RWPE2 (cell line): ENCODE measurements at places on chromosomes 4 and X.

DNA sequence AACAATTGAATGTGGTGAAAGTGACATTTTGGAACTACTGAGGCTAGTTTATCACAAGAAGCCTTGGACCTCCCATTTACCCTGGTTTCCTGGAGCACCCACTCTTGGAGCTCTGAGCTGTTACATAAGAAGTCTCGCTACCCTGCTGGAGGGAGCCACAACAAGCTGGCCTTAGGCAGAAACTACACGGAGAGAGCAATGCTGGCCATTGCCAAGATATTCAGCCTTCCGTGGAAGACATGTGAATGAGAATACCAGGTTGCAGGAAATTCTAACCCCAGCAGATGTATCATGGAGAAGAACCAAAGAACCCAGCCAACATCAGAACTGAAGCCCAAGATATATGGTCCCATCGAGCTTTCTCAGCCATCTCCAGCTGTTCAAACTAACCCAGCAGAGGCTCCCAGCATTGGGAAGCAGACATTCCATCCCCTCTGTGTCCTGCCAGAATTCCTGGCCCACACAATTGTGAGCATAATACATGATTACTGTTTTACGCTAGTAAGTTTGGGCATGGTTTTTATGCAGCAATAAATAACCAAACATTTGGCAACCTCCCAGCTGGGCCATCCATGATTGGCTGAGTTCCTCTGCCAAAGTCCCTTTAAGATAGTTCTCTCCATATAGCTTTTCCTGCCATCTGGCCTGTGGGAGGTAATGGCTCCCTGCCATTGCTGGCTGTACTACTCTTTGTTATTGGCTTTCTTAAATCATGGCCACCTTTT is 17.9 kb upstream of the PDE5A start:
- no peak for DNase-seq

GRCh38 chrX:102580891-102581290 is 18.4 kb upstream of the ARMCX5 start:
- no peak for DNase-seq

DNA sequence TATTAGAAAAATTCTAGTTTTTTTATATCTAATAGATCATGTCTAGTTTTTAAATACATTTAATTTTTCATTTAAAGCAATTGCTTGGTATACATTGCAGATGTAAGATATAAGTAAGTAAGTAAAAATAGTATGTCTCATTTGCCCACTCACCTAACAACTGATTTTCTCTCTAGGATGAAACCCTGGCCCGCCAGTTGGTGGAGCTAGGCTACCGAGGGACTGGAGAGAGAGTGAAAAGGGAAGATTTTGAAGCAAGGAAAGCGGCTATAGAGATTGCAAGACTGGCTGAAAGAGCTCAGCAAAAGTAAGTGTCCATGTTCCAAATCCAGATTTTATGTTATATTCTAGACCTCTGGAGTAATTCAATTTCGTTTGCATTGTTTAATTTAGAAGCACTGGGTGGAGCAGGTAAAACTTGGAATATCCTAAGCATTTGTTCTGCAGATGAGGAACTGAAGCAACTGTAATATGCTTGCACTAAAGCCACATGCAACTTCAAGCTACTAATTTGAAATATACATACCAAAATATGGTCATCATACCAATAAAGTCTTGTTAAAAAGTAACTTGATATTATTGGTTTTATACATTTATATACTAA is 27.1 kb downstream of the CFAP299 start:
- no peak for DNase-seq

DNA sequence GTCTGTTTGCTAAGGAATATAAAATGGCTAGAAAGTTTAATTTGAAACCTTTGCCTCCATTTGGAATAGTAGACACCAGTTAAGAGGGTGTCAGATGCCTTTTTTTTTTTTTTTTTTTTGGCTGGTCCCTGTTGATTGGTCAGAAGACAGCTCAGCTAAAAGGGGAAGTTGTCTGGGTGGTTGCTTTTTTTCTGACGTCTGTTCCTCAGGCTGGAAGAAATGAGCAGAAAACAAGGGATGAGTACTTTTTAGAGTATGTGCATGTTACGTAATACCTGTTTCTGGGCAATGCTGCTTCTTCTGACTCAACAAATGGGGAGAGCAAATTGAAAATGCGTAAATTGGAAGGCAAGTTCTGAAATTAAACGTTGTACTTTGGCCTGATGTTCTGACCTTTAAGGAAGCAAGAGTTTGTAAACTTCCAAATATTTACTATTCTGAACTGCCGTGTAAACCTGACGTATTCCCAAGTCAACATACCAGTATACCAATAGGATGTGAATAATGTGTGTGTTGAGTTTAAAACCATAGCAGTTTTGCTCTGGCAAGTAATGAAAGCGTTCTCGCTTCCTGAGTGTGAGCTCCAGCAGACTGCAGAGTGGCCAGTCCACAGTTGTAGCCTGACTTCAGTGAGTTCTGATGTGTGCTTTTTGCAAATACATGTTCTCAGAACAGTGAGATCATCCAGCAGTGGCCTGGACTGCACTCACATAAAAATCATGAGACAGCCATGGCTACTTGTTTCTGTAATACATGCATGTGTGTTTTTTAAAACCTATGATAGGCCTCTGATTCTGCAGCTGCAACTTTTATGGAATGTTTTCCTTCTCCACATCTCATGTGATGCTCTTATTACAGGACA is 1.7 kb downstream of the SAT1 start:
- no peak for DNase-seq

DNA sequence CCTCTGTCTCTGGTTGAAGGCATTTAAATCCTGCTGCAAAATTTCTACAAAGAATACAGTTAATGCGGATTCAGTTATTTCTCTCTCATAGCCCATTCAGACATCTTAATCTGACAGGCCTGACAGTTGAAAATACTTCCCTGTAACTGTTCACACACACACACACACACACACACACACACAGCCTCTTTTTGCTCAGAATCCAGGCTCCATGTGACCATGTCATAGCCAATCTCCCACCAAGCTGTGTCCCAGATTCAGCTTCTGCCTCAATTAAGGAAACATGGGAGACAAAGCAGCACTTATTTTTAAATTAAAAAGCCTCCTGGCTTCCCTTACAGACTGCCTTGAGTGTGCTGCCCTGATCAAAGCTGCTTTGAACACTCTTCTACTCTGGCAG is 49.3 kb upstream of the EFHC2 start:
- no peak for DNase-seq

- DNase-seq: no peak
Observed at GRCh38 chrX:136835761-136836160, 44.8 kb downstream of the RBMX start.

- no peak for DNase-seq
Observed at GRCh38 chr4:88097301-88097700, 61.1 kb downstream of the ABCG2 start.

- no peak for DNase-seq
Observed at GRCh38 chrX:48541140-48541814, 1.8 kb downstream of the TBC1D25 start.

DNA sequence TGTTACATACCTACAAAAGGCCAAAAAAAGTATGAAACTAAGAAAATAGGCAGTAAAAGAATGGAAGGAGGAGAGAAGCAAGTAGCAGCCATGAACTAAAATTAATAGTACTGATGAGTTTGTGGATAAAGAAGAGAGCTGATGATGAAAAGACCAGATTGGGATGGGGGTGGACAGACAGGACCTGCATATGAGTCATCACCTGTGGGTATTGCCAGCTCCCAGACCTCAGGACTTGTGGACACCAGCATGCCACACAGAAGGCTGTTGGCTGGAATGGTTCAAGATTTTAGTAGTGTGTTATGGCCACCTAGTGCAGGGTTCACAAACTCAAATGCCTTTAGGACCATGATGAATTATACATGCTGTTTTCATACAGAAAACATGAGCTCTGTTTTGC is 58.9 kb downstream of the ARX start:
- DNase-seq: no peak

GRCh38 chrX:134747006-134747405 is 88.7 kb upstream of the PLAC1 start:
- DNase-seq: no peak

GRCh38 chr4:167602157-167602556 is 367.9 kb upstream of the SPOCK3 start:
- DNase-seq: no peak

GRCh38 chrX:112614640-112615039 is 65.1 kb downstream of the LHFPL1 start:
- no peak for DNase-seq

DNA sequence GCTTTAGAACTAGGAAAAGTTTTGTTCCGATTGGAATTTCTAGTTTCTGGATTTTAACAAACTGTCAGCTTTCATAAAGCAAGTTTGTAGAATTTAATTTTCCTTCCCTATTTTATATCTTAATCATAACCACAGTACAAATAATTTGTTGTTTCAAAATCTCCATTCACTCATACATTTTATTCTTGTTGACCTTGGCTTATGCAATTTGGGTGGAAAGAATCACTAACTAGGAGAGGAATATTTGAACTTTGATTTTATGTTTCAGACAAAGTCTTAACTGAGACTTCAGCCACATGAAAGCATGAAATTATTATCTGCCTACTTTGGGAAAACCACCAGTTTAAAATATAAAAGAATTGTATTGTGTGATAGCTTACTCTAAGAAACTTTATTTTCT is 427.9 kb downstream of the SPRY1 start:
- DNase-seq: no peak

GRCh38 chr4:74161666-74162450 is 3.9 kb downstream of the MTHFD2L start:
- no peak for DNase-seq

- DNase-seq: no peak
Observed at GRCh38 chr4:13097971-13098370, 386.2 kb downstream of the RAB28 start.

DNA sequence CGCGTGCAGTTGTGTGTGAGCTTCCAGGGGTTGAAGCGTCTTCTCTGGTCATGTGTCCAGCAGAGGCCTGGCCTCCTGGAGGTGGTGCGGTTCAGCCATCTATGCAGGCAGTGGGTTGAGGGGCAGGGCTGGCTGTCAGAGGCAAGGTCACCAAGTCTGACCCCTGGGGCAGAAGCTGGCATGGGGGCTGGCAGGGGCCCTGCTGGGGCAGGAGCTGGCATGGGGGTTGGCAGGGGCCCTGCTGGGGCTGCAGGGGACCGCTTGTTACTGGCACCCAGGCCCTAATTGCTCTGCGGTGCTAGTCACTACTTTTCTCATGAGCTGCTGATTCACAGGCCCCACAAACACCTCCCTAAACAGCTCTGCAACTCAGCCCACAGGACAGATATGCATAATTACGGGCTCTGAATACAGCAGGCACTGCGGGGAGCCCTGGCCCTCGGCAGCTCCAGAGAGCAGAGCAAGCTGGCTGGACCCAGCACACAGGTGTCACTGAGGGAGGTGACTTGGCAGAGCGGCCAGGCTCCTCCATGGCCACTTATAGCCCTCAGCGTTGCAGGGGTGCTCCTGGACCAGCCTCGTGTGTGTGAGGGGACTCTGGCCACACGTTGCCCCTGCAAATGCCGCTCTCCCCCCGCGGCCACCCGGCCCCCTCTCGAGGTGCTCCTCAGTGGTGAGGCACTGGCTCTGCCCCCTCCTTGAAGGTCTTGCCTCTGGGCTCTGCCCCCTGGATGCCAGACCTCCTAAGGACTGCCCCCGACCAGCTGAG is 32.7 kb downstream of the CPLX1 start:
- no peak for DNase-seq

DNA sequence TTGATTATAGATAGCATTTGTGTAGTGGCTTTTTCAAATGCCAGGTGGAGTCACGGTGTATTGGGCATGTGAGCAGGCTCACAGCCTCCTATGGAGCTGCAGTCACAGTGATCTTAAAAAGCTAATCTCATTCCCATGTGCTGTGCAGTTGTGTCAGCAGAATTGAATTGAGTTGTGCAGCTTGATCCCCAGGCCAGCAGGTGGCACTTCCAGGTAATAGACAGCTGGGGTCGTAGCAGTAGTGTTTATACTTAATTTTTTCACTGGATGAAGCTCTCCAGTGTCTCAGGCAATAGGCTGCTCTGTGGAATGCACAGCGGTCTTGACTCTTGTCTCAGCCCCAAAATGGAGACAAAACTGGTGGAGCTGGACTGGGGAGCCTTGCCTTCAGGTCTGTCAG is 1028.1 kb downstream of the SH3BGRL start:
- DNase-seq: no peak
